Caco-2 (cell line): ENCODE measurements at places on chromosomes 3 and 15.

- no peak for DNase-seq
Measured at GRCh38 chr3:107209302-107209990, 167.8 kb upstream of the CCDC54 start.

GRCh38 chr15:65184868-65185717, at the start of gene CLPX:
Gene CLPX, minus strand, starts transcription at chr15:65185342. Its CDS starts 189 bp downstream, at chr15:65185153.
- DNase-seq, result peak; percentile 92

DNA sequence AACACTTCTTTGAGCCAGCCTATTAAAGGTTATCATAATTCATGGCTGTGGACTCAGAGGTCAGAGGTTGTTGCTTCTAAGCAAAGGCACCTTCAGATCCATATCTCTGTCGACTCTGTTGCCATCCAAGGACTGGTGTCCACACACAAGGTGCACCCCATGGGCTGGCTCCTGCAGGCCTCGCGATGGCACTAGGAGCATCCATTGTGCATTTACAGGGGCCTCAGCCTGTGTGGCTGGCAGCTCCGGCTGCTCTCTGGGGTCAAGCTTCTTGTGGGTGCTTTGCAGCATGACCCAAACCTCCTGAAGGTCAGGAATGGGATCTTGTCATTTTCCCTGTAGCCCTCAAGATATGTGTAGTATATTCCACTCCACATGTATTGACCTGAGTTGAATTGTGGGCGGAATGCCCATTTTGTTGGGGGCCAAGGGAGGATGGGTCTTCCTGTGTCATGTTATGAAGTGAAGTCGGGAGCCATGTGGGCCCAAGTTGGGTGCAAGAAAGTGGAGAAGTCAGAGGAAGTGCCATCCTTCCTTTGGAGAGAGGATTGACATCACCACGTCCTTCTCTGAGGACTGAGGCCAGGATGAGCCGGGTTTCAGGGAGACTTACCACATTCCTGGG, 43.9 kb downstream of the CHDH start:
- DNase-seq, result no peak

GRCh38 chr3:17119201-17120072, 234.7 kb downstream of the PLCL2 start:
- DNase-seq, result no peak

DNA sequence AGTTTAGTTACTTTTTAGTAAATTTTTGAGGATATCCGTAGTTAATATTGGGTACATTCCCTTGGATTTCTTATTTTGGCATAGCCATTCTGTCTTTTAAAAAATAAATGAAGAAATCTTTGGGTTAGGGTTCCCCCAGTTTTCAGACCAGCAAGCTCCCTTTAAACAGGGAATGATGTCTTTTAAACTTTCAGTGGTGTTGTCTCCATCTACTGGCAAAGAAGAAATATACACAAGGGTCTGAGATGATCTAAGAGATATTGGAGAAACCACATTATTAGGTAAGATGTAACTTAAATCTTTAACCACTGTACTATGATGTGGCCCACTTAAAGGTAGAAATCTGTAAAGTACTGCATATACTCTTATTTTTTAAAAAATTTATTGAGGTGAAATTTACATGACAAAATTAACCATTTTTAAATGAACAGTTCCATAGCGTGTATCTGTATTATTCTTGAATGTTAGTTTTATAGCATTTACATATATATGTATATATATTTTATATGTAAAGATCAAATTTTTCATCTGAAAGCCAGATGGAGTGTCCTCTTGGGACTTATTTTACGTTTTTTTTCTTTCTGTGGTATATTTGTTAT, 35.1 kb upstream of the EIF3J start:
- no peak for DNase-seq

- no peak for DNase-seq
Measured at GRCh38 chr3:153897025-153897723, 224.0 kb upstream of the ARHGEF26 start.
